Activated CD4-positive, CD25-positive, alpha-beta regulatory T cell treated with anti-CD3 and anti-CD28 coated beads, Interleukin-2, amount 50 U/mL, for 72 hours (primary cell): ENCODE measurements at places on chromosomes 12 and 14.

DNA sequence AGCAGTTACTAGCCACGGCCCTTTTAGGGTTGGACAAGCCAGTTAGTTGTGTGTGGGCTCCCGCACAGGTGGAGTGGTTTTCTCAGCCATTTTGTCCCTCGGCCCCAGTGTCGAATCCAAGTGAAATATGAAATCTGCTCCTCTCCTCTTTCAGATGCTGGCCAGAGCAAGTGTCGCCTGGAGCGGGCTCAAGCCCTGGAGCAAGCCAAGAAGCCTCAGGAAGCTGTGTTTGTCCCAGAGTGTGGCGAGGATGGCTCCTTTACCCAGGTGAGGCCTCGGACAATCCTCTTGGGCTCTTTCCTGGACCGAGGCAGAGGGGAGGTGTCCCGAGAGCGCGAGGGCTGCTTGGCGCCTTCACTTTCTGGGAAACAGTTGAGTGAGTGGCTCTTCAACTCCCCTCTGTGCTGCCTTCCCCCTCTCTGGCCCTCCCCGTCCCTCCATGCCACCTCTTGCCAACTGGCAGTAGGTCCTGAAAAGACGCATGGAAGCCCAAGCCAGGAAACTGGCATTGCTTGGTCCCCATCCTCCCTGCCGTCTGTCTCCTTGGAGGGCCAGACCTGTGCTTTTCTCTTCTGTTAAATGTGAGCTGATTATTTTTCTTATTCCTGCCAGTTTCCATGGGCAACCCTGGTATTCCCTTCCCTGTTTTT lies 74.2 kb downstream of the SMOC1 start:
- DNase-seq = no peak

GRCh38 chr12:21614506-21614905 lies 9.9 kb upstream of the GYS2 start:
- no peak for DNase-seq

- no peak for DNase-seq
Observed at GRCh38 chr14:93331728-93332396, 974 bp downstream of the BTBD7 start.

DNA sequence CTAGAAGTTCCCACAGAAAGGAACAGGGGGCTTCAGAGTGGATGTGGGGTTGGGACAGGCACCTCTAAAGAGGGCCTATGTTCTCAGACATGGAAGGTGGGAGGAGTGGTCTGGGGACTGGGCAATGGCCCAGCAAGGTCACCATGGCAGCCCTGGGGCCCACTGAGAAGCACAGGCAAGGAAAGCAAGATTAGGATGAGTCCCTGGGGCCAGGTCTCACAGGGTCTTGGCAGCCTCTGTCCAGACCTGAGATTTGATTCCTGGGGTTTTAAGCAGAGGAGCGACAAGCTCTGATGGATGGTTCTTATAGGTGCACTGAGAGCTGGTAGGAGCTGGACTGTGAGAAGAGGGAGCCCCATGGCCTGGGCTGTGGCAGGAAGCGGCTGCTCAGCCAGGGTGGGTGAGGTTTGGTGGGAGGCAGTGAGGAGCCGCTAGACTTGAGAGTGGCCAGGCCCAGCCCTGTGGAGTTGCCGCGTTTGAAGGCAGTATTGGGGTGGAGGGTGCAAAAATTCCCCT lies 44.0 kb downstream of the DLK1 start:
- no peak for DNase-seq

DNA sequence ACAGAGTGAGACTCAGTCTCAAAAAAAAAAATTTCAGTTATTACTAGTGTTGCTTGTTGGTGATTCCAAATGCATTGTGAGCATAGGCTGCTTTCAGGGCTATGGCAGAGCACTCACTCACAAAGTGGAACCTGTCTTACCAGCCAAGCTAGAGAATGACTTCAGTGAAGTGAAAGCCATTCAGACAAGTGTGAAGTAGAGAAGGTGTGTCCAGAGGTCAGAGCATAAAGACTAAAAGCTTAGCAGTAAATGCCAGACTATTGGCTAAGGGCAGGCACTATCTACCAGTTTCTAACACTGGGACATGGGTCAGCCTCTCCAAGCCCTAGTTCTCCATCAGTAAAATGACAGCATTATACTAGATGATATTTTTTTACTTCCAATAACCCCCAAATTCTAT lies 12.7 kb downstream of the PPP1R36 start:
- DNase-seq = no peak

DNA sequence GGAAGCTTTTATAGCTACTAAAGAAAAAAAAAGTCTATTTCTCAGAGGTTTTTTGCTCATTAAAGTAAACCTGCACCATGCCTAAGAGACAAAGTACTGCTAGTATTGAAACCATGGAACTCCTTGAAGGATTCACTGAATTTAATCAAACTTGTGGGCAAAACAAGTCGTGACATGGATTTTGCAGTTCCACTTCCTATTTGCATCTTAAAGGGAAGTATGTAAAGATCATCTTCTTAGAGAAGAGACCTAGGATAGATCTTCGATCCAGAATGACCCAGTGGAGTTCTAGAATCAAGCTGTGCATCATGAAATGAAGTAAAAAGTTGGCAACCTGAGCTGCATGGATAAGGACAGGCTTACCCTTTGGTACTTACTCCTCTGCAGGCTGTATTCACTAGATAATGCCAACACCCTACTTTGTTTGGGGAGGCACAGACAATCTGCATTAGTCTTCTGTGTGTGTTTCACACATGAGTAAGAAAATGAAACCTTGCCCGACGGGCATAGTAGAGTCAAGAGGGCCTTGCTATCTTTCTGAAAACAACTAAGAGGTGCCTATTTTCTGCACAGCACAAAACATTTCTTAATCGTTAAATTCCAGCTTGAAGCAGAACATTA lies 1.9 kb downstream of the GNG2 start:
- no peak for DNase-seq

DNA sequence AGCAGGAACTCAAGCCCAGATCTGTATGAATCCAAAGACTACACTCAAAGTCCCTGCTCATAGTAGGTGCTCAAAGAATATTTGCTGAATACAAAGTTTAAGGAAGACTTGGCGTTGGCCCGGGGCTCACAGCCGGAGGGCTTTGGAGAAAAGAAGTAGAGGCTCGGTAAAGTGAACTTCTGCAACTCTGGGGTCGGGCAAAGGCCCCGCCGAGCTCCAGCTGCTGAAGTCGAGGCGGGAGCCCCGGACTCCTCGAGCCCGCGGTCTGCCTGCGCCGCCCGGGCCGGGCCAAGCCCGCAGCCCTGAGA lies 335 bp downstream of the GCN1 start:
- no peak for DNase-seq

DNA sequence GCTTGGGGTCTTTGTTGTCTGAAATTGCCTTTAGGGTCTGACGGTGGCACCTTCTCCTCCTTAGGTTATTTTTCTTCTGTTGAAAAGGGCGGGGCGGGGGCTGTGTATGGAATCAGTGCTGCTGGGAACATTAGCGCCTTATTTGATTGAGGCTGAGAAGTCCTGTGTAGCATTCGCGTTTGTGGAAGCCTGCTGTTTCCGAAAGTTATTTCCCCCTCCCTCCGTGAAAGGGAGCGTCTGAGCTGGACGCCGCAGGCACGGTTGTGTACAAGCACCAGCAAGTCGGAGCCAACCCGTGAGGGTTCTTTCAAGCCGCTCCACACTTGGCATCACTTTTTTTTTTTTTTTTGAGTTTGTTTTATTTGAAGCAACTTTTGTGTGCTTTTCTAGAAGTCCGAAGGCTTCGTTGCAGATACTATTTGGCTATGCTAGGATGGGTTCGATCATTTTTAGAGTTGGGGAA lies 1.1 kb downstream of the SYNE2 start:
- peak; percentile 38 for DNase-seq

- DNase-seq = no peak
Observed at GRCh38 chr12:31804185-31804504, 75.3 kb upstream of the AMN1 start.

GRCh38 chr12:6354495-6355393 lies 12.9 kb upstream of the TNFRSF1A start:
- no peak for DNase-seq

DNA sequence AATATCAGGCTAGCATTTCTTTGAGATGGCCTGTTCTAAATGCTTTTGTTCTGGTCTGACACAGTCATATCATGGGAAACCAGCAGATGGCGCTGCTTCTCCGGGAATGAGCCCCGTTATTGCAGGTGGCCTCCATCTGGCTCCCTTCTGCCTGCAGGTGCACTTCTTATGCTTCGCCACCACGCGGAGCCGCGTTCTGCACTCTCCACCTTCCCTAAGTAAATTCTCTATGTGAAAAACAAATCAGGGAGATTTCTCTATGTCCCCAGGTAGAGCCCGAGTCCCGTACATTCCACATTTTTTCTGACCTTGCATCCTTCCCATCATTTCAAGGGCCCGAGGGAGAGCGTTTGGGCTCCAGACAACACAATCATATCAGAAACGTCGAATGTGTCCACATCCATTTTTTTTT lies 26.2 kb downstream of the GLRX5 start:
- peak; percentile 88 for DNase-seq

GRCh38 chr12:43337571-43338444 lies 214.2 kb downstream of the ADAMTS20 start:
- DNase-seq = no peak

DNA sequence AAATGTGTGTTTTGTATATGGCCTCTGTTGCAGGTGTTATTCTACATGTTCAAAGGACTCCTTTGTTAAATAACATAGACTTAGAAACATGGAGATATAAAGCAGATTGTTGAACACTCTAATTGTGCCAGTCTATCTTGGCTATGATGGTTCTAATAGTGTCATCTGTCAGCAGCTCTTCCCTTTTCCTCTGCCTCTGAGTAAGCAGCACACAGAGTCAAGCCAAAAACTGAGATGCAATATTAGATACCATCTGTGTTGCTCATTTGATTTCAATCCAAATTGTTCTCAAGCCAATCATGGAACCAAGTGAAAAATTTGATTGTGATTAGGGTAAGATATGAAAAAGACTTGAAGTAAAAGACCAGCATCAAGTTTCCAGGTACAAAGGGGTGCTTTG lies 871.1 kb upstream of the MGAT4C start:
- DNase-seq = no peak

- no peak for DNase-seq
Observed at GRCh38 chr12:115023279-115024265, 339.6 kb upstream of the TBX3 start.
